ENCODE measurements at places on chromosomes 5 and 9. TPM values are rescaled to one million over a fixed set of nuclear protein-coding genes. Genes with fewer than 3 reads are reported as not detected.

GRCh38 chr5:137306903-137307302 is 192.2 kb downstream of the SPOCK1 start:
- H3K4me3 ChIP-seq: no peak overlapping the region
- no peak overlapping the region for H3K27ac ChIP-seq
- no peaks in the 10 kb centered on the region for H3K36me3 ChIP-seq
- no peaks in the 10 kb centered on the region for H3K27me3 ChIP-seq
- H3K4me1 ChIP-seq: peaks cover 10% of the 10 kb centered on the region

GRCh38 chr5:87401626-87402025 is 11.1 kb downstream of the CCNH start:
- H3K4me1 ChIP-seq: peaks cover 4% of the 10 kb centered on the region
- H3K27ac ChIP-seq: no peak overlapping the region
- H3K27me3 ChIP-seq: no peaks in the 10 kb centered on the region

Gene CERCAM
- 35.4 TPM for total RNA-seq

GRCh38 chr9:89483592-89484474 is 14.1 kb downstream of the SEMA4D start:
- no peak overlapping the region for H3K4me3 ChIP-seq
- H3K4me1 ChIP-seq: peaks cover 11% of the 10 kb centered on the region
- no peaks in the 10 kb centered on the region for H3K36me3 ChIP-seq
- no peak overlapping the region for H3K27ac ChIP-seq

Gene ZBTB5
- total RNA-seq: 21.4 TPM

GRCh38 chr5:72394688-72395087 is 74.5 kb downstream of the PTCD2 start:
- no peaks in the 10 kb centered on the region for H3K27me3 ChIP-seq
- no peak overlapping the region for H3K27ac ChIP-seq
- H3K36me3 ChIP-seq: no peaks in the 10 kb centered on the region
- peaks cover 19% of the 10 kb centered on the region for H3K4me1 ChIP-seq
- no peak for DNase-seq

- H3K27ac ChIP-seq: no peak overlapping the region
- H3K27me3 ChIP-seq: no peaks in the 10 kb centered on the region
- no peak overlapping the region for H3K4me3 ChIP-seq
- no peaks in the 10 kb centered on the region for H3K4me1 ChIP-seq
- DNase-seq: no peak
Observed at GRCh38 chr5:11214864-11215644, 454.0 kb upstream of the DAP start.

GRCh38 chr5:1718669-1719068 is 81.0 kb downstream of the MRPL36 start:
- H3K36me3 ChIP-seq: no peaks in the 10 kb centered on the region
- H3K27ac ChIP-seq: no peak overlapping the region
- DNase-seq: no peak
- no peak overlapping the region for H3K4me3 ChIP-seq
- H3K4me1 ChIP-seq: no peaks in the 10 kb centered on the region

DNA sequence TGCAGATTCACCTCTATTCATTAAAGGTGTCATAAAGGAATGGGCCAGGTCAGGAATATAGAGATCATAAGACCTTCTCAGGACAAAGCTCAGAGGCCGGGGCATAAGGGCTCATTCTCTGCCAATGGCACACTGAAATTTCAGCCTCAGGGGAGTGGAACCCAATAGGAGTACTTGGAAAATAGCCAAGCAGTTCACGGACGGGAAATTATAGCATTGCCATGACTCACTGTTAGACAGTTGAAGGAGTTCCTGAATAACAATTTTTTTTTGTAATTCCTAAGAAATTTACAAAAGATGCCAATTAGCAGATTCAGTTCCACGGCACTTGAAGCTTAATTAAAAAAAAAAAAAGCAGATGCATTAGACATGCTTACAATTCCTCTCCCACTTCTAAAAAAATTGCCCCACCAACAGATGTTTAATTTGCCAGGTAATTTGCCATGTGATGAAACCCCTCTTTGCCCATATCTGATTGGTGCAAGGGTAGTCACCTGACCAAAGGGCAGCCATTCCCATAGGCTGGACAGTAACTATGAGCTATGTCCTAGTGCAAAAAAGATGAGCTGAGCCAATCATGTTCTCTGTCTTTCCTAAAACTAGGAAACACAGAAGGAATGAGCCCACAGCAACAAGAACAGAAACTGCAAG is 58.6 kb downstream of the PTCD2 start:
- H3K4me3 ChIP-seq: no peak overlapping the region
- H3K27ac ChIP-seq: peak overlapping the region; percentile 22
- no peaks in the 10 kb centered on the region for H3K27me3 ChIP-seq
- peaks cover 33% of the 10 kb centered on the region for H3K4me1 ChIP-seq

DNA sequence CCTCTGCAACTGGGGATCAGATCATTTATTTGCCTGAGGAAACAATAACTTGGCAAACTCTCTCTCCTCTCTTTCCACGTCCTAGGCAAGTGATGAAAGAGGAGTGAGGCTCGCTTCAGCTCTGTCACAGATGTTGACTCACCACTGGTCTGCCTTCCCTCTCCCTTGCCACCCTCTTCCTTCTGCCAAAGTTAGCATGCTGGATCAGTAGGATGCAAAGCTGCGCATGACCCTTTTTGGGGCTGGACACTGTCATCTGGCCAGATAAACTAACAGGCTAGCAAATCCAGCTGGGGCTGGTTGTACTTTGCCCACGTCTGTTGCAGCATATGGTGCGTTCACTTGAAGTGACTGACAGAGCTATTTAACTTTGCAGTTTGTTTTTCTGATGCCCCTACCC is 36.2 kb upstream of the SMARCA2 start:
- H3K4me1 ChIP-seq: peaks cover 14% of the 10 kb centered on the region
- H3K4me3 ChIP-seq: no peak overlapping the region
- H3K27ac ChIP-seq: peak overlapping the region; percentile 45

GRCh38 chr9:126439883-126440653 is 113.4 kb downstream of the MVB12B start:
- H3K36me3 ChIP-seq: no peaks in the 10 kb centered on the region
- DNase-seq: no peak
- no peaks in the 10 kb centered on the region for H3K27me3 ChIP-seq
- H3K27ac ChIP-seq: no peak overlapping the region

DNA sequence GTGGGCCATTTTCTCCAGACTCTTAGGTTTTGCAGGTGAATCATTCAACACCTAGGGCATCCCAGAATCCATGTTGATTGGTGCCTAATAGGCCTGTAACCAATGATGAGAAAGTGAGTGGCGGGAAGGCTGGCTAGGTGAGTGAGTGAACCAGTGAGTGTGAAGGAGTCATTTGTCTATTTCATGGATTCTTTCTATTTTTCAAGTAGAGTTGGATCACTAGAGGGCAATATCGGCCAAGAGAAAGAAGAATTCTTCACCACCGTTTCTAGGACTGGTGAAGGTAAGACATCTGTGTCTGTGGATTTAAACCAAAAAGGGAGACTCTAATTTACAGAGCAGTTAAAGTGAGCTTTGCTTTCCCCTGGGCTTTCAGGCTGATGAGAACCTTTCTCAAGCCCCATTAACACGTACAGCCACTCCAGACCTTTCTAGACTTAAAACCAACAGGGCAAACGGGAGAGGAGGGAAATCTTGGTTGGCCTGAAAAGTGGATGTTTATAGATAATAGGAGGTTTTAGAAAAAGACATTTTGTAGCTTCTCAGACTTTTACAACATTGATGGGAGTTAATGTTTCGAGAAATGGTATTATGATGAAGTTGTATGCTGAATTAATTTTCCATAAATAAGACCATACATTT is 114.3 kb upstream of the IL12B start:
- no peaks in the 10 kb centered on the region for H3K36me3 ChIP-seq
- no peak for DNase-seq
- no peaks in the 10 kb centered on the region for H3K27me3 ChIP-seq
- H3K4me1 ChIP-seq: no peaks in the 10 kb centered on the region
- H3K27ac ChIP-seq: no peak overlapping the region

DNA sequence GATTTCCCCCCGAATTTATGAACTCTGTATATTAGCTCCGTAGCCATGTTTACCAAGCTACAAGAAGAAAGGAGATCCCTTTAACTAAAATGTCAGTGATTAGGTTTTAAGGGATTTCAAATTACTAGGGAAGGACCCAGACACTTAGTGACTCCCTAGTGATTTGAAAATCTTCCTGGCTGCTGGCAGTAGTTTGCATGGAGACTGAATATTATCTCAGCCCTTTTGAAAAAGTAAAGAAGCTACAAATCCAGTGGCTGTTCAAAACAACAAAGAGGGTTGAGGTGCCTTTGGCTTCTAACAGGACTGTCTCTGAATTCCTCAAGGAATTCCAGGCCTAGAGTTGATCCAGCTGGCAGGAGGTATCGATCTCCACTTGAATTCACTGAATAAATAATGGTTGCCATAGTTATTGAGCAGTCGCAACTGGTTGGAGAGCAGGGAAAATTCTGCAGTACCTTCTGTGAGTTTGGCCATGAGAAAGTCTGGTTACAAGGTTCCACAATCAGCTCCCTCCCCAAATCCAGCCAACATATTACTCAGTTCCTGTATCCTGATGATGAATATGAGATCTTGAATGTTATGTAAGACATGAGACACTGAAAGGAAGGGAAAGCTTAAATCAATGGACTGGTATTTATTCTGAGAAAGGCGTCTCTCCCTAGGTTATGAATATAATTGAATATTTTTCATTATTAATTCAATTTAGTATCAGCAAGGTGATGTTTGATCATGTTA is 37.7 kb downstream of the NR4A3 start:
- no peak for DNase-seq
- no peak overlapping the region for H3K4me3 ChIP-seq
- H3K36me3 ChIP-seq: no peaks in the 10 kb centered on the region
- no peak overlapping the region for H3K27ac ChIP-seq
- H3K27me3 ChIP-seq: no peaks in the 10 kb centered on the region

Gene PCDHB5
- 14.6 TPM for total RNA-seq

DNA sequence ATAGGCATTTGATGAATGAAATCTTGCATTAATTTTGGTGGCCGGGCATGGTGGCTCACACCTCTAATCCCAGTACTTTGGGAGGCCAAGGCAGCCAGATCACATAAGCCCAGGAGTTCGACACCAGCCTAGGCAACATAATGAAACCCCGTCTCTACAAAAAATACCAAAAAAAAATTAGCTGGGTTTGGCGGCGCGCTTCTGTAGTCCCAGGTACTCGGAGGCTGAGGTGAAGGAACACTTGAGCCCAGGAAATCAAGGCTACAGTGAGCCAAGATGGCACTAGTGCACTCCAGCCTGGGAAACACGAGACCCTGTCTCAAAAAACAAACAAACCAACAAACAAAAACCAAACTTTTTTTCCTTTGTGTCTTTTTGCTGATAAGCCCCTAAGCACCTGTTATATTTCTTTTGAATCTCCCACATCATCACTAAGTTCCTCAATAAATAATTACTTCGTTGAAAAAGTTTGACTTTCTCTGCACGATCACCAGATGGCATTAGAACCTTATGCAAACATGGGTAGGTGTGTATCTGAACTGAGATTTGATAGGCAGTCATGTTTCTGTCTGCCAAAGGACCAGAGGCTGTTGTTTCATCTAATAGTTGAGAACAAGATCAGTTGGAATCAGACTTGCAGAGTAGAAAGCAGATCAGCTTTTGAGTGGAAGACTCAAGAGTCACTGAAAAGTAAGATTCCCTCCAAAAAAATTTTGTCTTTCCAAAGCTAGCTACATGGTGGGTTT is 5.5 kb upstream of the MATR3 start:
- DNase-seq: no peak
- no peaks in the 10 kb centered on the region for H3K27me3 ChIP-seq
- no peaks in the 10 kb centered on the region for H3K36me3 ChIP-seq
- H3K4me1 ChIP-seq: peaks cover 3% of the 10 kb centered on the region
- no peak overlapping the region for H3K4me3 ChIP-seq

GRCh38 chr9:33418090-33418489 is 15.7 kb upstream of the AQP7 start:
- DNase-seq: no peak
- no peak overlapping the region for H3K4me3 ChIP-seq
- H3K36me3 ChIP-seq: no peaks in the 10 kb centered on the region
- H3K4me1 ChIP-seq: peaks cover 13% of the 10 kb centered on the region
- no peak overlapping the region for H3K27ac ChIP-seq

GRCh38 chr5:171120986-171121622 is 187.9 kb upstream of the TLX3 start:
- no peak for DNase-seq
- H3K4me3 ChIP-seq: no peak overlapping the region
- H3K36me3 ChIP-seq: no peaks in the 10 kb centered on the region
- H3K27me3 ChIP-seq: no peaks in the 10 kb centered on the region

Gene EPB41L4A
- 44.2 TPM for total RNA-seq

- no peak overlapping the region for H3K27ac ChIP-seq
- no peaks in the 10 kb centered on the region for H3K4me1 ChIP-seq
- DNase-seq: no peak
Observed at GRCh38 chr9:34405719-34406118, 29.0 kb upstream of the MYORG start.

Gene IFNK
- not detected for total RNA-seq

- H3K4me3 ChIP-seq: no peak overlapping the region
- no peaks in the 10 kb centered on the region for H3K36me3 ChIP-seq
- H3K27me3 ChIP-seq: no peaks in the 10 kb centered on the region
- no peaks in the 10 kb centered on the region for H3K4me1 ChIP-seq
- no peak overlapping the region for H3K27ac ChIP-seq
Observed at GRCh38 chr5:154228696-154229095, 38.2 kb downstream of the GALNT10 start.

- no peaks in the 10 kb centered on the region for H3K27me3 ChIP-seq
- no peak for DNase-seq
- no peak overlapping the region for H3K27ac ChIP-seq
- no peaks in the 10 kb centered on the region for H3K36me3 ChIP-seq
- H3K4me3 ChIP-seq: no peak overlapping the region
Observed at GRCh38 chr5:159531554-159532105, 201.3 kb upstream of the IL12B start.

Gene LEAP2
- total RNA-seq: 4.8 TPM

Gene KLHL3
- total RNA-seq: 11.9 TPM

Gene OCLN
- total RNA-seq: 210 TPM

Gene ARHGEF37
- total RNA-seq: 5.6 TPM

Measured in thyroid gland (tissue), 4 donors.